Lower leg skin (tissue), 4 donors: ENCODE measurements at places on chromosomes 5 and 9. TPM values are rescaled to one million over a fixed set of nuclear protein-coding genes. Genes with fewer than 3 reads are reported as not detected.

The CCDC171 gene
- total RNA-seq = 2.5 TPM

The COL15A1 gene
- total RNA-seq = 7.0 TPM

DNA sequence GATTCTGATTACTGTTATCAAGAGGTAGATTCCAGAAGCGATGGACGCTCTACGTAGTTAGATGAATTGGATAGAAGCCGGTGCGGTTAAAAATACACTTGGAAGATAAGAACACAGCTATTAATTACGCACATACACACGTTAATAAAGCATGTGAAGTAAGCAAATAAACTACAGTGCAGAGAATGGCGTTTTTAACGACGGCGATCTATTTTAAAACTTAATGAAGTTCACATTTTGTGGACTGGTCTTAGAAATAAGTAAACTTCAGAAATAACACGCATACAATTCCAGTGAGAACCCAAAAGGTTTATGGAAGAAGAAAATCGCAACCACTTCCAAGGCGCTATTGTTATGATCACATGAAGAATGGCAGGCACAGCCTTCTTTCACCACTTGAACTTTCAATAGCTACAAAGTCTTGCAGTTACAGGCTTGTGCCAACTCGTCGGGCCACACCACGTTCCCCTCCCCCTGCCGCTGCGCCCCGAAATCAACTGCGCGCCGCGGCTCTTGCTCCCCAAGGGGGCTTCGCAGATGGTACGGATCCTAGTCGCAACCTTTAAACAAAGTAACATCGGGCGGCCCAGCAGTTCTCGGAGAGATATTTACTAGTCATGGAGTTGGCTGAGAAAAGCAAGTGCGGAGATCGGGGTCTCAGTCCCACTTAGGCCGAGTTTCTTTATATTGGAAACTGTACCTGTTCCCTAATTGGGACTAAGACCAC is 866 bp upstream of the SEMA6A start:
- DNase-seq = peak; percentile 26

GRCh38 chr9:91359734-91360470 is 1.8 kb downstream of the AUH start:
- no peak for DNase-seq

DNA sequence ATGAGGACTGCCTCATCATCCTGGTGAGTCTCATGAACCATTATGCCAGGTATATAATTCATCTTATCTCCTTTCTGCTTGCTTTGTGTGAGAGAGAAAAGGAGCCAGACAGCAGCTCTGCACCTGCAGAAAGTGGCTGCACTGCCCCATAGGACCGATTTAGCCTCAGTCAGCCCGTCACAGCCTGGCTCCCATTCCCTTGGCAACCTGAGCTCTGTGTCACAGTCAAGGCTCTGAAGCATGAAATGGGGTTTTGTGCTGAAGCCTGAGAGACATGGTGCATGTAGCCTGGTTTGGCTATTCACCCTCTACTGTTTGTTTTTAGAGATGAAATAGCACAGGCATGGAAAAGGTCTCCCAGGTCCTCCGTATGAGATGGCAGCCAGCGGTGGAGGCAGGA is 198.3 kb downstream of the KCTD16 start:
- DNase-seq = no peak

DNA sequence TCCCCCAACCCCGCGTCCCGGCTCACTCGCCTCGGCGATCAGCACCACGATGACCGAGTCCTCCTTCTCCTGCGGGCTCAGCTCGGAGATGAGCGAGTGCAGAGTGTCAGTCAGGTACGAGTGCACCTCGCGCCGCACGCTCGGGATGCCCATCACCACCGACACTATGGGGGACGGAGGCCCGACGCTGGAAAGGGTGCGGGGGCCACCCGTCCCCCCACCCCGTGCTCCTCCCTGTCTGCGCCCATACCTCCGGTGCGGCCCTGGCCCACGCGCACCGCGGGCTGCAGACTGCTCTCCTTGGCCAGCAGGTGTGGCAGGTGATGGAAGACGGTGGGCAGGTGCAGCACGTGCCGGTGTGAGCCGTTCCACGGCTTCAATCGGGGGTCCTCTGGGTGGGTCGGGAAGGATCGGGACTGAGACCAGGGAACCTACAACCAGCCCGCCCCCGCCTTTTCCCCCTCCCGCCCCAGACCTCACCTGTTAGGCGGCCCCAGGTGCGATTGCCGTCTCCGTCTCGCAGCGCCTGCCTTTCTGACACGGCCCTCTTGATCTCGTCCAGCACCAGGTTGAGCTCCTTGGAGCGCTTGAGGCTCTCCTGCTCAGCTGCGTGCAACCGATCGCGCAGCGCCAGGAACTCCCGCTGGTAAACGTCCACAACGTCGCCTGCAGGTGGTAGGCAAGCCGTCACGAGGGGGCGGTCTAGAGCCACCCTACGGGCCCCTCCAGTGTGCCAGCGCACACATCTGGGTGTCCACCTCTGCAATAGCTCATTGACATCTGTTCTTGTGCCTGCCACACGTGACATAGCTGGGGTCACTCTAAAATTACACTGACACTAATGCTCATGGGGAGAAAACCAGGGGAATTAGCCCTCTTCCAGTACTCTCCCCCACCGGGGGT is 5.1 kb downstream of the MGAT4B start:
- DNase-seq = peak; percentile 59

DNA sequence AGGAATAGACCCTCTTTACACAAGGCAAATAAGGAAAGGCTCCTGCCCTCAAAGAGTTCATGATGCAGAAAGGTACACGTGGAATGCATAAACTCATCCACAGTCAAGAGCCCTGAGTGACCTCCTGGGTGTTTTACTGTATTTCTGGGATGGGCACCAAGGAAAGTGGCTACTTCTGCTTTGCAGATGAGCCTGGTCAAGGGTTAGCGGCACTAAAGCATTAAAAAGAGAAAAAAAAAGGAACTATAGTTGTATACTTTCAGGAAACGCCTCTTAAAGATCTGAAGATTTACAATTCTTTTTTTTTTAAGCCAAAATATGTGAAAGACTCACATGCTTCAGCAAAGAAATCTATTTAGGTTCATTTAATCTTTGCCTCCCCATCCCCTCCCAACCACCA is 366.2 kb upstream of the PDE4D start:
- no peak for DNase-seq

GRCh38 chr9:71780953-71781352 is 12.6 kb upstream of the CEMIP2 start:
- no peak for DNase-seq

- DNase-seq = no peak
Observed at GRCh38 chr9:35658968-35659220, 802 bp downstream of the CCDC107 start.

DNA sequence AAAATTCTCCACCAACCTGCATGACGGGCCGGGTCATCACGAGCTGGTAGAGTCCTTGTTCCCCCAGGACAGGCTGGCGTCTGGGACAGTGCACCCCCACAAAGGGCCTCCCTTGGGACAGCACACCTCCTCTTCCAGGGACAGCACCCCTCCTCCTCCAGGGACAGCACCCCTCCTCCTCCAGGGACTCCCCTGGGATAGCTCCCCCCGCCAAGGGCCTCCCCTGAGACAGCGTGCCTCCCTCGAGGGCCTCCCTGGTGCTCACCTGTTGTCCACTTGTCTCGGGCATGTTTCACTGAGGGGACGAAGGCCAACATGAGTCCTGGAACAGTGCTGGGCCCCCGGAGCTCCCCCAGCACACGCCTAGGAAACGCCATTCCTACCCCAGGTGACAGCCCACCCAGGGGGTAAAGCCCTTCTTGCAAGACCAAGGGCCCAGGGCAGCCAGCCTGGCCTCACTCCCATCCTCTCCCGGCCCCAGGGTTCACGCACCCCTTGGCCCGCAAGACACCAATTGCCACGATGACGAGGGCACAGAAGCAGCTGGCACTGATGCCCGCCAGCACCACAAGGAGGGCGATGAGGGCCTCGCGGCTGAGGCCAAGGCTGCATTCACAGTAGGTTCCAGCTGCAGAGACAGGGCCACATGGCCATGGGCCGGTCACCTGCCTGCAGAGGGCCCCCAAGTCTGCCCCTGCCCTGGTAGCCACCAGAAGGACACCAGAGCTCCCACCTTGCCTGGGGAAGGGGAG is 531 bp downstream of the TMEM210 start:
- no peak for DNase-seq

- no peak for DNase-seq
Observed at GRCh38 chr5:140194662-140195061, 19.7 kb downstream of the CYSTM1 start.

- DNase-seq = no peak
Observed at GRCh38 chr5:82512025-82512424, 233.9 kb upstream of the RPS23 start.
